G401 (cell line): ENCODE measurements at places on chromosomes 5 and 9. TPM values are rescaled to one million over a fixed set of nuclear protein-coding genes. Genes with fewer than 3 reads are reported as not detected.

LRRC70 gene
- 0.51 TPM in 1 of 2 replicates, not detected in the other for total RNA-seq

SUB1 gene
- total RNA-seq: 365 and 559 TPM in 2 replicates

CTXN3 gene
- not detected in 2 replicates for total RNA-seq

PDGFRB gene
- 21.0 and 31.1 TPM in 2 replicates for total RNA-seq

CEP78 gene
- total RNA-seq: 86.5 and 109 TPM in 2 replicates

SRA1 gene
- total RNA-seq: 50.9 and 53.8 TPM in 2 replicates

CYSRT1 gene
- 10.7 and 16.0 TPM in 2 replicates for total RNA-seq

LCN15 gene
- total RNA-seq: not detected in 2 replicates

- DNase-seq: no peak
These were observed 19.4 kb upstream of the NOTCH1 start for GRCh38 chr9:136565086-136565714.

GRCh38 chr9:111691672-111692329, 30.4 kb downstream of the GNG10 start:
- DNase-seq: peak; percentile 49

DNA sequence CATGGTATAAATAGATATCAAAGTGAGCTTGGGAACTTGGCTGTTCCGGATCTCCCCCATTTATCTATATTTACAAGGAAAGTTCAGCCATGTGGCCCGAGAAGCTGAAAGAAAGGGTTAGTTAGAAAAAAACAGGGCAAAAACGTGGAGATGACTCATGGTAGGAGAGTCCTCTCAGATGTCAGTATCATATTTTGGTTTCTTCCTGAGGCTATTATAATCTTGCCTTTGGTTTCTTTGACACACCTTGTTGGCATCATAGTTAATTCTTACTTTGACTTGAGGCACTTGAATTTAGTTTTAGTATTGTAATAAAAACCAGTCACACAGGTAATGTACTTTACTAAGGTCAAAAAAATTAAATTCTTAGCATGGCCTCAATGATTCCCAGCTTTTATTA, 59.9 kb downstream of the GABRA6 start:
- no peak for DNase-seq

GRCh38 chr9:76877961-76878360, 28.0 kb downstream of the PRUNE2 start:
- DNase-seq: no peak

- DNase-seq: peak; percentile 73
These were observed 868 bp downstream of the KDM4C start for GRCh38 chr9:6758498-6759184.

DNA sequence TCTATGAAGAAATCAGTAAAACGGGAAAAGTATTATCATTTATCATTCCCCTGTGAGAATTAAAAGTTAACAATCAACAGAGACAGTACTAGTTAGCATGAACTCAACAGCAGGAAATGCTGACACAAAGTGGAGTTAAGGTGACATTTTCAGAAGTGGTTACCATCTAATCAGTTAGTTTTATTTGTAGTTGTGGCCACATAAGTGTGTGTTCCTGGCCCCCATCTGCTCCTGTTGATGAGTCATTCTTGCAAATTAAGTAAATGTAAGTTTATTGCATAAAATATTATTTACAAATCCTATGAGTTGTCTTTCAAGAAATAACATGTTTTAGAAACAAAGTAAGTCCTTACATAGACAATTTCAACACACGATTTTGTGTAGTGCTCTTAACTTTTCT, 8.9 kb upstream of the BNC2 start:
- no peak for DNase-seq

DNA sequence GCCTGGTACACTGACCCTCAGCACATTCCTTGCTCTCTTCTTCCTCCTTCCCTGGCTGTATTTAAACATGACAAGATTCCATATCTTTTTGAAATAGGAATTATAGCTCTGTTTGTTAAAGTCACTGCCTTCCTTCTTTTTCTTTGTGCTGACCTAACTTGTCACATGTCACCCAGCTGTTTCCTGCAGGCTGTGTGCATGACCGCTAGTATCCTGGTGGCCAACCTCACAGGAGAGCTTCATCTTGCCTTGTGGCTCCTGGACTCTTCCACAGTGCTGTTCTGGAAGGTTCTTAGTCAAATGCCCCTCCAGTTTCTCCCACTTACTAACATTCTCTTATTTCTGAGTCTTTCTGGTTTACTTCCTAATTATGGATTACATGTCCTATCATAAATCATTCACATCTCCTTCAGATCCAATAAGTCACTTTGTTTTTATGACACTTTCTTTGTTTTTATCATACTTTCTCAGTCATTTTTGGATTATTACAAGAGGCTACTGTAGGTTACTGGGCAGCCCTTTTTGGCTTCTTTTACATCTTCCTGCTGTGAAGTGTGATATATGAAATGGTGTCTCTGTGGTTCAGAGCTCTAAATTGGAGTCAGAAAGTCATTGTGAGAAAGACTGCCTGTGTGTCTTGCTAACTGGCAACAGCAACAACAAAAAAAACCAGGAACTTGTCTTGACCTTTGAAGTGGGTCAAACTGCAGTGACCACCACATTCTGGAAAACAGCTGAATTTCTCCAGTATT, 463.6 kb upstream of the DAP start:
- DNase-seq: no peak

DNA sequence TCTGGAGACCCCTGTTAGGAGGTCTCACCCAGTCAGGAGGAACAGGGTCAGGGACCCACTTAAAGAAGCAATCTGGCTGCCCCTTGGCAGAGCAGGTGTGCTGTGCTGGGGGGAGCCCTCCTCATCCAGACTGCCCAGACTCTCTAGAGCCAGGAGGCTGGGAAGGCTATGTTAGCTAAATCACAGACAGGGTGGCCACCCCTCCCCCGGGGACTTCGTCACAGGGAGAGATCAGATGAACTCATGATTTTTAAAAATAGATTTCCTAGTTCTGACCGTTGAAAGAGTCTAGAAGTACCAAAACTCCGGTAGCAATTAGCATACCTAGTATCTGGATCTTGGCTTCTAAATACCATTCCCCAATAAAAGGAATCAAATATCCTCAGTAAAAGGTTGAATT, 35.0 kb upstream of the FOXB2 start:
- no peak for DNase-seq

DNA sequence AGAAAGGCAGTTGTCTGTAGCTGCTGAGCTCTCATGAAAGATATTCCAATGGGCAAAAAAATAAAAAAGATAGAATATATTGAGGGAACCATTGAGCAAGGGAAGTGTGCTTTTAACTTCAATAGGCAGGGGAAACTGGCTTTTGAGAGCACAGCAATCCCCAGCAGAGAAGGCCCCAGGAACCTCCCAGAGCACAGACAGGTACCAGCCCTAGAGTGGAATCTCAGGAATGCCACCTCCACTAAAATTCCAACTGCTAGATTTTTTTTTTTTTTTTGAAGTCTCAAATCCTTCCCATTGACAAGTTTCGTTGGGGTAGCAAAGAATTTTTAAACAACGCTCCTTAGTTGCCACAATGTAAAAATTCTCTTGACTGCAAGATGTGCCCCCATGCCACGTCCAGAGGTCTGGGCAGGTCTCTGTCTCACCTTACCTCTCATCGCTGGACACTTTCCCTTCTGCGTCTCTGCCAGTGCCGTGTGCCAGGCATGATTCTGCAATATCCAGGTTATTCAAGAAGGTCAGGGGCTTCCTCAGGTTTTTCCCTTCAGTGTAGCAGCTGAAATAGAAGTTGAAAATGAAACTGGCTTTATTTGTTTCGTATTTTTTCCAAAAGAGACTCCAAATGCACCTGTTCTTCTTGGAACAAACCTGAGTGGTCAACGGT, 64.2 kb upstream of the IRX1 start:
- no peak for DNase-seq

DNA sequence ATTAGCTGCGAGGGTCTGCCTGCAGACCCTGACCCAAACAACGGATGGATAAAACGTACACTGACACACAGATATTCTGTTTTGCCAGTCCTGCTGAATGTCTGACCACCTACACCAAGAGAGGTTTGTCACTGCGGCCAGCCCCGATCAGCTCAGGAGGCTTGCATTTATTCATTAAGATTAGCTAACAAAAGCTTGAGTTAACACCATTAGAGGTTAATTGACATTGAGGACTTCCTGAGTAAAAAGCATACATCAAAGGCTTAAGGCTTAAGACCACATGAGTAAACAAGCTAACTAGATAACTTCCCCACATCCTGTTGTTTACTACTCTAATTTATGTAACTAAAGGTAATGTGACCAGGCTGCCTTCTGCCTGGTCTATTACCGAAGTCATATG, 198.1 kb upstream of the TRPC7 start:
- DNase-seq: no peak

- no peak for DNase-seq
These were observed 375.0 kb upstream of the RFX3 start for GRCh38 chr9:3900673-3901318.

DNA sequence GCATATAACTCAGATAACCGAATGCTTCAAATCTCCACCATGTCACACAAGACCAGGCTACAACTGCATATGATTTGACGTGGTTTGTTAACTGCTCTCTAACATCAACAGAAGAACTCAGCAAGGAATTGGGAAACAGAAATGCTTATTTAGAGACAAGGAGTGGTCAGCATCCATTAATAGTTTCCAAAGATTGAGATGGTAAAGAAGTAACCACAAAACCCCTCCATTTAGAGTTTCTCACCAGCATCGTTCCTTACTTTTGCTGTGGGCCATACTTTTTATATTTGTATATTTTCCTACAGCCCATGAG, 25.2 kb downstream of the DPYSL3 start:
- DNase-seq: no peak

DNA sequence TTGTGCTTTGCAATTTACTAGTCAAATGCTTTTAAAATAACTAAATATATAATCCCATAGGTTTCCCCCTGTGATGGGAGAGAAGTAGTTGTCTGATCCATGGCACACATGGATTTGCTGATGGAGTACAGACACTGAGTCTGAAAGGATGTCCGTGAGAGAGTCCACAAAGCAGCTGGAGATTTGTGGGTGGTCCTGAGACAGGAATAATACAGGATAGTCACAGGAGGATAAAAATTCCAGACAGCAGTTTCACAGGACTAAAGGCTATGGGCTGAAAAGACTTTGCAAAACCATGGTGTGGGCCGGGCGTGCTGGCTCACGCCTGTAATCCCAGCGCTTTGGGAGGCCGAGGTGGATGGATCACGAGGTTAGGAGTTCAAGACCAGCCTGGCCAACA, 58.7 kb upstream of the ZFR start:
- no peak for DNase-seq

DNA sequence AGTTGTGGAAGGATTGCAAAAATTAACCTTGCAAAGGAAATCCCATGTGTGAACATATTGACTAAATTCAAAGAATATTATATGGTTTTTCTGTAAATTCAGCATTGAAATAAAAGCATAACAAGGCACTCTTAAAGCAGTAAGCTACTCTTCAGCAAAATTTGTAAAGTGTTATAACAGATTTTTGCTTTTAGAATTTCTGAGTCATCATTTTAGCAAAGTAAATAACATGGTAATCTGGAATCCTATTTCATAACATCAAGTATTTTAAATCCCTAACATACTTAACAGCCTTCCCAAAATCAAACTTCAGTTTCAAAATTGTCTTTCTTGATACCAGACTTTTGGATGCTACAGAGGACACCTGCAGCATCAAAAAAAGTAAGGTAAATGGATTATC, 436.0 kb upstream of the CDH9 start:
- no peak for DNase-seq

DNA sequence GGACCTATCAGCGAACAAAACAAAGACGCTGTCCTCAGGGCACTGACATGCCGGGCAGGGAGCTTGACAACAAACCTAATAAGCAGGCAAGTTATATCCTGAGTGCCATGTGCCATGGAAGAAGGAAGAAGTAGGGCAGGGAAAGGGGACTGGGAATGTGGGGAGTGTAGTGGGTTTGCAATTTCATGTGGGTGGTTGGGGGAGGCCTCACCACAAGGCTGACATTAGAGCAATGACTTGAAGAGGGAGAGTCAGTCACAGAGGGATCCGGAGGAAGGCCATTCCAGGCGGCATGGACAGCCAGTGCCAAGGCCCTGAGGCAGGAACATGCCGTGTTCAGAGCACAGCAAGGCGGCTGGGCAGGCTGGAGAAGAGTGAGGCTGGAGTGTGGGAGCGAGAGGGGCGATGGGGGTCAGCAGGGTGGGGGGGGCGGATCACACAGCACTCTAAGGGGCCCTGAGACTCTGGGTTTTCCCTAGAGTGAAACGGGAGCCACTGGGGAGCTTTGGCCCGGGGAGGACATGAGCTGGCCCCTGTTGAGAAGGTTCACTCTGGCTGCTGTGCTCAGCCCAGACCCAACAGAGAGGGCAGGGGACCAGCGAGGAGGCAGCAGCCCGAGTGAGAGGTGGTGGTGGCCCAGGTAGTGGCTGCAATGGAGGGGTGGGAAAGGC, 86.3 kb downstream of the STK10 start:
- no peak for DNase-seq

DNA sequence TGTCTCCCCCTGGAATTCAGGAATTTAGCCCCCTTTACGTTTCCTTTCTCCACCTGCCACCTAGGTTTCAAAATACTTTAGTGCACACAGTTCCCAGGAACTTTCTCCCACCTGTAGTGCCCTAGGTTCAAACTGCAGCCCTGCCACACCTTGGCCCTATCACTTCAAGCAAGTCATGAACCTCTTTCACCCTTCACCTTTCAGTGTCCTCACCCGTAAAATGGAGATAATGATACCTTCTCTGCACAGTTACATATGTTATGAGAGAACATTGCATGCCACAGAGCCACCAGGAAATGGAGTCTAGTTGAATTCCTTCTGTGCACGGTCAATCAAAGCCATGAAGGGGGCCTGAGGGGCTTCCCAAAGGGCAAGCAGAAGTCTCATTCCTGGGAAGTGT, 9.8 kb upstream of the EEIG1 start:
- no peak for DNase-seq

GRCh38 chr9:20478786-20479185, 143.5 kb downstream of the MLLT3 start:
- DNase-seq: no peak

DNA sequence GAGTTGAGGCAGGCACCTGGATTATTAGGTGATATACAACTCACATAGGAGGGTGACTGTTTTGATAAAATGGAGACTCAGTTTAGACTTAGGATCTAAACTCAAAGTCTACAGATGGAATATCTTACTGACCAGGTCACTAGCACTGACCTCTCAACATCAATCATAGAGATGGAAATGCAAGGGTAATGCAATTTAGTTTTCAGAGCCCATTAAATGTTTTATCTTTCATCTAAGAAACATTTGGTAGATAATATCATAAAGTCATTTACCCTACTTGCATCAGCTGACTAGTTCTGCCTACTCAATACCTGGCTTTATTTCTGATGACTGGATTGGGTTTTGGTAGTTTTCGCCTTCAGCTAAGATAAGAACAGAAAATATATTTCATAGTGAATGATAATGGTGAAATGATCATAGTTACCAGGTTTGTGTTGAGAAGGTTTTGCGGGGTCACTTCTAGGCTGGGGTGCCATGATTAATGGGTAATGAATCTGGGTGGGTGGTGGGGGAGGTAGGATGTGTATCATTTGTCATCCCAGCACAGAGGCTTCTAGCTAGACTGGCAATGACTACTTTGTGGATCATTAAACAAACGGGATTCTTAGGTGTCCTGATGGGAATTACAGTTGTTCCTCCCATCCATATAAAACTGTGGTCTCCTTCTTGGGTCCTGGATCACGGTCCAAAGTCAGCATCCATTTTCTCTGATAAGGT, 173.4 kb downstream of the PPP2R2B start:
- DNase-seq: no peak

- DNase-seq: peak; percentile 15
These were observed 417.7 kb downstream of the PSAT1 start for GRCh38 chr9:78714576-78714975.
